ENCODE measurements at places on chromosomes 16 and 17.

DNA sequence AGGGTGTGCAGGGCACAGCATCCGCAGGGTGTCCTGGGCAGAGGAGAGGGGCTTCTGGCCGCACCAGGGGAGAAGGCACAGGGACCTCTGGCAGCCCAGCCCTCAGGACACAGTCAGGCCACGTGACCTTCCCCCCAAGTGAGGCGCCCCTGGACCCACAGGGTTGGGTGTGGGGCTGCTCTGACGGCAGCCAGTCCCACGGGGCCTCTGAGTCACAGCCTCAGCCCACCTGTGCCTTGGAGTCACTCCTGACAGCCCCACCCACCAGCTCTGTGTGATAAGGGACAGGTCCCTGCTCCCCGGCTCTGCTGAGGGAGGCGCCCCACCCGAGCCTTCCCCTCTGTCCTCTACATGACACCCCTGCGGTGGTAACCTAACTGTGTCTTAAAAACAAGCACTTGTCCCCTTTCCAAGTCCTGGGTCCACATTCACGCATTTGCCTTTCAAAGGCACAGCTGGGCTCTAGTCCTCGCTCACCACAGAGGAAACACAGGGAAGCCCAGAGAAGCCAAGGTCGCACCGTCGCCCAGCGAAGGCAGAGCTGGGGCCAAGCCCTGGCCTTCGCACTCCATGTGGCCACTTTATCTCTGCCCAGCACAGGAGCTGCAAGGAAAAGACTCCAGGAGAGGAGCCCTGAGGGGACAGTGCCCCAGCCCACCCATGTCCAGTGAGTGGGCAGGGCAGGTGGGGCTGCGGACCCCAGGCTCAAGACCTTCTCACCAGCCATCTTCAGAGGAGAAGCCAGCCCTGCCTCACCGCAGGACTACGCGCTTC is 5.1 kb upstream of the NPTX1 start:
- DNase-seq = no peak

DNA sequence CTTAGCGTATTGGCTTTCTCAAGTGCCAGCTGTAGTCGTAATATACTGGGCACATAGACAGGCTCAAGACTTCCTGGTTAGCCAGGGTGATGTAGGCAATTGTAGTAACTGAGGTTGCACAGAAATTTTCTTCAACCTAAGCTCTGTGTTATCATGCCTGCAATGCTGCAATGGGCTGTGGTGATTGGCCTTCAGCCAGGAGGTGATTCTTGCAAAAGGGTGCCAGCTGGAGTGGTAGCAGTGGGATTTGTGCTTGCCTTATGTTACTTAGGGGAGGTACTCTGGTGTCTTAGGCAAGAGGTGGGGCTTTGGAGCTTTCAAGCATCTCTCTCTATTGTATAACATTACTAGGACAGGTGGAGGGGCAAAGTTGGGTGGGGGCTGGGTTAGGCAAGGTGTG is 495.1 kb downstream of the CDH11 start:
- DNase-seq = no peak

DNA sequence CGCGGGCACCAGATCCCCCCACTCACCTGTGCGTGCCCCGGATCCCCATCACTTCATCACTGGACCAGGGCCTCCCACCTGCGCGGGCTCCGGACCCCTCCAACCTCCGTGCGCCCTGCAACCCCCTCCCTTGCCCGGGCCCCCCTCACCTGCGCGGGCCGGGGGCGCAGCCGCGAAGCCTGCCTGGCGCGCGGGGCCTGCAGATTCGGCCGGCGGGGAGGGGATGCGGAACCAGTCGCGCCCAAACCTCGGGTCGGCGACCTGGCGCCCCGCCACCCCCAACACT is 202 bp downstream of the CEP131 start:
- DNase-seq = no peak

DNA sequence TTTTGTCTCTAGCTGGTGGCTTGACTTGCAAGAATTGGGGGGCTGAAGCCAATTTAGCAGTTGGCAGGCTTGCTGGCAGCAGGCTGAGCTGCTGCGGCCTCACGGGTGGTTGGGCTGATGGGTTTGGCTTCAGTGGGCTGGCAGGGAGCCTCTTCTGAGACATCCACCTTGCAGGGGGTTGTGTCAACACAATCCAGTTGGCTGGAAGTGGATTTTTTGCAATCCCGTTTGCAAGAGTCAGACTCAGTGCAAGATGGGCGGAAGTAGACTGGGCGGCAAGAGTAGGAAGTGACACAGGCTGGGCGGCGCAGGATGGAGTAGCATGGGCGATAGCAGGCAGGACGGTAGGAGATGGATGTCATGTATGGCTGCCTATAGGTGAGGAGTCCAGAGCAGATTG is 1.5 kb downstream of the KRTAP16-1 start:
- no peak for DNase-seq

GRCh38 chr16:84508502-84508901 is 4.0 kb upstream of the MEAK7 start:
- DNase-seq = no peak

GRCh38 chr16:28986046-28986445 is 1.2 kb downstream of the LAT start:
- no peak for DNase-seq

GRCh38 chr16:27326738-27327585 is 13.2 kb downstream of the IL4R start:
- peak; percentile 72 for DNase-seq

DNA sequence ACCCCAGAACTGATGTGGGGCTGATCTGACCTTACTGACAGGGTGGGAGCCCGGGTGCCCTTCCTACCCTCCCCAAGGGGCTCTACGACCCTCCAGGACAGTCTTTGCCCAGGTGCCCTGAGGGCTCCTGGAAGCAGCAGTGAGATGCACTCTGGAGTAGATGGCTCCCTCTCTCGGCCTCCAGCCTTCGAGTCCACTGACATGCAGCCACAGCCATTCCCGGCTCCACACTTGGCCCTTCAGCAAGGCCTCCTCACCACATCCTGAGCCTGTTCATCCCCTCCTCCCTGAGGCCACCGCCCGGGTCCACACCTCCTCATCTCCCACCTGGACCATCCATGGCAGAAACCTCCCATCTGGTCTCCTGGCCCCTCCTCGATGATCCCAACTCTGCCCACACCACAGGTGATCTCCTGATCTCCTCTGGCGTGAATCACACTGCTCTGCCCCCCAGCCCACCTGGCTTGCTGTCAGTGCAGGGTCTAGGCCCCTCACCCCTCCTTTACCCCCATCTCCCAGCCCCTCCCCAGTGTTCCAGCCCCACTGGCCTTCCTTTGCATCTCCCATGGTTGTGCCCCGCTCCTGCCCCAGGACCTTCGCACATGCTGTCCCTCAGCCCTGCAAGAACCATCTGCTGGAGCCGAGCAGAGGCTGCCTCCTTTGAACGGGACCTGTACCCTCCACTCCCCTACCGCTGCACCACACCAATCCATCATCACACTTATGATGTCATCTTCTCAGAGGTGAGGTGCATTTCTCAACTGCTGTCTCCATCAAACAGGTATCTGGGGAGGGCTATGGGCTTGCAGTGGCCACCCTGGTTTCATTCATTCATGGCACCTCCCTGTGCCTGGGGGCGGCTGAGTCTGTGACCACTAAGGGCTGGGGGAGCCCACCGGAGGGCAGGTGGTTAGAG is 44.7 kb downstream of the SOCS1 start:
- DNase-seq = no peak

DNA sequence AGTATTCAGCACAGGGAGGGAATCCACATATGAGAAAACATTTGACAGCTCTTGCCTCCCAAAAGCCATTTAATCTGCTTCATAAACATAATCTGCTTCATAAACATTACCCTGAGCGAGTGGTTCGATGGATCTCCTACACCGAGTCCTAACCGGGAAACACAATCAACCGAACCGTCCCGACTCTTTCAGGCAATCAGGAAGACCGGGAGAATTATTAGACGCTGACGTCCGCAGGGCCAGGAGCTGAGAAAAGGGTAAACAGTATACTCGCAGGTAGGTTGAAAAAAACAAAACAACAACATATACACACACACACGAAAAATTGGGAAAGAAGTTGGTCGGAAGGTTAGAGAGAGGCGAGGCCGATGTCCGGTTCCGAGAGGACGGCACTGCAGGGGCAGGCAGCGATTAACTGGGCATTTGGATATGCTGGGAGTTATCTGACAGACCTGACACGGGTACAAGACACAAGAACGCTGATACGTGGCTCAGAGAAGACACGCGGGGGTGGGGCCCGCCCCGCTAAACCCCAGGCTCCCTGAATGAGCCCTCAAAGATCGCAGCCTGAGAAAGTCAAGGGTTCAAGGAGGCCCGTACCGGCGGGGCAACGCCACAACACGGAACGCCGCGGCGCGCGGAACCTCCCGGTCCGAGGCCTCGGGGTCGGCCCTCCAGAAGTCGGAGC is 585 bp downstream of the AP1G1 start:
- no peak for DNase-seq
